NAMALWA (cell line): ENCODE measurements at places on chromosomes 2 and 18.

DNA sequence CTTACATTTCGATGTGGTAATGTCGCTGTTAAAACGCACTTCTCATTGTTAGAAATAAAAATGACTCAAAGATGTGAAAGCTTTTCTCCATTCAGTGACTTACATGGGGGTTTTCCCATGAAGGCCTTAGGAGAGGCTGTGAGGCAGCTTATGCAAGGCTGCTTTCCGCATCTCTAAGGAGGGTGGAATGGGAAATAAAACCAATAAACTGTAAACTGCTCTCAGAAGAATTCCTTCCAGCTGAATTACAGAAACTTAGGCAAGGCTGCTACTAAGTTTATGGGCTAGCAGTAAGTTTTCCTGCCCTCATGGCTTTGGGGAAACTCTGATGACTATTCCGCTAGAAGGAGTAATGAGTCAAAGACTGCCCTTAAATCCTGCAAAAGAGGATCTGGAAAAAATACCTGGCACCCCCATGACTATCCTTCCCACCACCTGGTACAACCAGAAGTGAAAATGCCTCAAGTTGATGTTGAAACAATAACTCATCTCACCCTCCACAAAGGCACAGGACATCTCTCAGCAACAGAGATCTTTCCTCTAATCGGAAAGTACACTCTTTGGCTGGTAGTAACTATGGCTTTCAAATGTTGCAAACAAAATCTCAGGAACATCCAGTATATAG, 97.7 kb upstream of the SMAD7 start:
- no peak for DNase-seq

GRCh38 chr18:6279308-6279707, 135.4 kb downstream of the L3MBTL4 start:
- no peak for DNase-seq

- DNase-seq: peak; percentile 34
Observed at GRCh38 chr2:11672407-11672806, 2.4 kb upstream of the NTSR2 start.

DNA sequence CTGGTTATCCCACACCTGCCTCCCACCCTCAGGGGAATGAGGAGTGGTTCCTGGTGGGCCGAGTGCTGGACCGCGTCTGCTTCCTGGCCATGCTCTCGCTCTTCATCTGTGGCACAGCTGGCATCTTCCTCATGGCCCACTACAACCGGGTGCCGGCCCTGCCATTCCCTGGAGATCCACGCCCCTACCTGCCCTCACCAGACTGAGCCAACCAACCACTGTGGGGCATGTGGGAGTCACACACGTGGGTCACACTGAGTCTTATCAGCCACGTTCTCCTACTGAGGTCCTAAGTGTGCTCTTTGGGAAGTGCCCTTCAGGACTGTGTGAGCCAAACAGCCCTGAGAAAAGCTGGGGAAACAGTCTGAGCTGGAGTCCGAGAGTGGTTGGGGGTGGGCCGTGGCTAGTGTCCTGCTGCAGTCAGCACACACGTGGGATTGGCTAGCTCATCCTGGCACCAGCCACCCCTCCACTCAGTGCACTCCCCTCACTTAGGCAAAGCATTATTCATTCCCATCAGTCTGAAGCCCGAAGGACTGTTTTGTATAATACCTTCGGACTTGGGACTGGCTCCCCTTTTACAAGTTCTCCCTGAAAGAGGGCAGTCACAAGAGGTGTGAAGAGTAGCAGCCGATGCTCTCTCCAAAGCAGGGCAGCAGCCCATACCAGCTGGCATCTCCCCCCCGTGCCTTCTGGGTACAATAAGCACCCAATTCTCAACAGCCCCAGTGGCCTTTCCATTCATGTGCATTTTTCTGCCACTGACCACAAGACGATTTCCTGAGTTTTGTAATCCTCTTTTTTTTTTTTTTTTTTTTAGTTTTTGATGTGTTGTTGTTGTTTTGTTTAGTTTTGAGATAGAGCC, 4.6 kb downstream of the TIGD1 start:
- DNase-seq: no peak

- DNase-seq: no peak
Observed at GRCh38 chr2:86143307-86143706, 37.3 kb downstream of the PTCD3 start.

DNA sequence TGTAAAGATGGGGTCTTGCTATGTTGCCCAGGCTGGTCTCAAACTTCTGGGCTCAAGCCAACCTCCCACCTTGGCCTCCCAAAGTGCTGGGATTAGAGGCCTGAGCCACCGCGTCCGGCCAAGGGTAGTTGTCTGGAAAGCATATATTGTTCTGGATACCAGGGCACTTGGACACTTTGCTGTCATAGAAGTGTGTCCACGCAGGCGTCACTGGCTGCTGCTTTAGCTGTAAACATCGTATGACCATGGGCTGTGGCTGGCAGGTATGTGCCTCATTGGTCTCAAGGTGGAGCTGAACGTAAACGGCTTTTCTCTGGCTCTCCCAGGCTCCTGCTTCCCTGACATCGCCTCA, 3.2 kb upstream of the GPR35 start:
- DNase-seq: no peak

DNA sequence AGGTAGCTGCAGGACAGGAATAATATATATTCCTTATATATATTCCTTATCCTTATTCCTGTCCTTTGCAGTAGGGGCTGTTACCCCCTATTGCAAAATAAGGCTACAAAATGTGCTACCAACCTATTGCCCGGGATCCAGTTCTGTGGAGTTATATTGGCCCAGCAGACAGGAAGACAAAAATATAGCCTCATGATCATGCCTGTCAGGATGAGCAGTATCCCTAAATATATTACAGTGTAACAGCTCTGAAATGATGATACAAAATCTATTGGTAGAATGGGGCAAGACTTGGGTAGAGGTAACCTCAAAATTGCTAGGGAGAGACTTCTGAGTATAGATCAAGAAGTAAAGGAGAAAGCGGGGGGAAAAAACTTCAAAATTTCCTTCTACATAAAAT, 31.6 kb upstream of the MARCHF7 start:
- DNase-seq: no peak

- DNase-seq: no peak
Observed at GRCh38 chr2:105843476-105844374, 99.0 kb downstream of the NCK2 start.
